ENCODE measurements at places on chromosomes 5 and 9. TPM values are rescaled to one million over a fixed set of nuclear protein-coding genes. Genes with fewer than 3 reads are reported as not detected.
A peak's percentile ranks its signal among the peaks of the same experiment; 100 is the strongest.

Gene PCDHB11
- polyA plus RNA-seq, result 3.0 TPM

Gene TEK
- 20.7 TPM for polyA plus RNA-seq

Gene EQTN
- polyA plus RNA-seq, result not detected

Gene UBE2QL1
- 1.9 TPM for polyA plus RNA-seq

Gene PIP5K1B
- 1.4 TPM for polyA plus RNA-seq

Gene RCL1
- polyA plus RNA-seq, result 14.7 TPM

DNA sequence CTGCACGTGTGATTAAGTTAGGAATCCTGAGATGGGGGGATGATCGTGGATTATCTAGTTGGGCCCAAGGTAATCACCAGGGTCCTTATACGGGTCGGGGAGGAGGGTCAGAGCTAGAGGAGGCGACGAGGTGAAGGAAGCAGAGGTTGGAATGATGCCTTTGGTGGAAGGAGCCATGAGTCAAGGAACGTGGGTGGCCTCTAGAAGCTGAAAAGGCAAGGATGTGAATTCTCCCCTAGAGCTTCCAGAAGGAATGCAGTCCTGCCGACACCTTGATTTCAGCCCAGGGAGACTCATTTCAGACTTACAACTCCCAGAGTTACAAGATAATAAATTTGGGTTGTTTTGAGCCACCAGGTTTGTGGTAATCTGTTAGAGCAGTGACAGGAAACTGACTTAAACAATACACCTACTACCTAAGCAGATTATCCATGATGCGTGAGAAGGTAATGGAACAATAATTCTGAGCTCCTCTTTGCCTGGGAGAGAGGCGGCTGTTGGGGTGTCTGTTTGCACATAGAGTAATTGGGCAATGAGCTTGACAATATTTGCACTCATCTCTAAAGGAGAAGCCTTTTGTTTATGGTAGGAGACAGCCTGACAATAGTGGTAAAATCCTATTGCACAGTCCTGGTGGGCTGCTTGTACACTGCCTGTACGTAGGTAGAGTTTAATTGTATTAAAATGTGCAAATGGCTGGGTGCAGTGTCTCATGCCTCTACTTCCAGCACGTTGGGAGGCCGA lies 129.3 kb upstream of the IER5L start:
- DNase-seq, result no peak

DNA sequence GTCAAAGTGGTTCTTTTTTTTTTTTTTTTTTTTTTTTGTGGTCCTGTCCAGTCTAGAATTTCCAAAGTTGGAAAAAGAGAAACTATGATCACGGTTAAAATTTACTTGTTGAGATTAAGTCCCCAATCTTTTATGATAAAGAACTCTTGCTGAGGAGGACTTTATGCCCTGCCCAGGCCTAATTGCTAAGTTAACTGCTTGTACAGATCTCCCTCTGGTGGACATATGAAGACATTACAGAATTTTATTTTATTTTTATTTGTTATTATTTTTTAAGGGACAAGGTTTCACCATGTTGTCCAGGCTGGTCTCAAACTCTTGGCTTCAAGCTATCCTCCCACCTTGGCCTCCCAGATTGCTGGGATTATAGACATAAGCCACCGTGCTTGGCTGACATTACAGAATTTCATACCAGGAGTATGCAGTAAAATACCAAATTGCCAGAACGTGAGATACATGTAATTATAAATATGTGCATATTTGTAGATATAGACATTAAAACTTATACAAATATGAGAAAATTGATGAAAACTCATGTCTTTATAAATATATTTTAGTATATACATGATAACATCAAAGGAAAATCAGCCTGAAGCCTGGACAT lies 91.2 kb downstream of the RFK start:
- DNase-seq, result peak; percentile 44

- DNase-seq, result peak; percentile 80
Observed at GRCh38 chr5:90356622-90357021, 52.9 kb downstream of the CETN3 start.

GRCh38 chr5:138461343-138462125 lies 3.7 kb upstream of the EGR1 start:
- DNase-seq, result peak; percentile 24

DNA sequence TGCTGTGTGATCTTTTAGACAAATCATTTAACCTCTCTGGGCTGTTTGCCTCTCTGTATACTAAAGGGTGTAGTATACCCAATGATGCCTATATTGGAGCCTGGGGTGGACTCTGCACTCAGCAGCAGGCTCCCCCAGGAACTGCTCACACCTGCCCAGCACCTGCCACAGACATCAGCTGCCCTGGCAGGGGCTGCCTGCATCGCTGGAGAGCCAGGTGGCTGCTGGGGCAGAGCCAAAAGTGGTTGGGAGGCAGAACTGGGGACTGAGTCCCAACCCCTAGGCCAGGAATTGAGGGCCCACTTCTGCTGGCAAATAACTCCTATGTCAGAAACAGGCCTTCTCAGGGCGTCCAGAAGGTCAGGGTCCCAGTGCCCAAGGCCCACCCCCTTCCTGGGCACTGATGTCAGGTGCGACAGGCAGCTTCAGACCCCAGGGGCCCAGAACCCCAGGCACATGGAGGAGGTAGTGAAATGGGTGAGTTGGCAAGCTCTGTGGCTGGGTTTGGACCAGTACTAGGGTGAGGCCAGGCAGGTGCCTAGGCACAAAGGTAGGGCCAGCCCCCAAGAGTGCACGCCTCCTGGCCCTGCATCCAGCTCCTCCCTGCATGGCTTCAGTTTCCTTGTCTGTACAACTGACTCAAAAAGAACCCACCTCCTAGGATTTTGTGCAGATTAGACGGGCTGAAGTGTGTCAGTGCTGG lies 5.8 kb downstream of the UNC5A start:
- DNase-seq, result no peak

- no peak for DNase-seq
Observed at GRCh38 chr5:135493406-135494180, 41.4 kb upstream of the TIFAB start.

- DNase-seq, result no peak
Observed at GRCh38 chr9:122814545-122814944, 13.8 kb downstream of the PDCL start.

GRCh38 chr5:125402787-125403186 lies 656.3 kb upstream of the ZNF608 start:
- DNase-seq, result no peak

GRCh38 chr9:12774861-12775678 lies at the start of gene LURAP1L:
LURAP1L (plus strand) TSS chr9:12775020; CDS start chr9:12775716, 696 bp downstream.
- DNase-seq, result peak; percentile 81

- DNase-seq, result peak; percentile 20
Observed at GRCh38 chr5:31770998-31771397, 132.1 kb downstream of the PDZD2 start.

DNA sequence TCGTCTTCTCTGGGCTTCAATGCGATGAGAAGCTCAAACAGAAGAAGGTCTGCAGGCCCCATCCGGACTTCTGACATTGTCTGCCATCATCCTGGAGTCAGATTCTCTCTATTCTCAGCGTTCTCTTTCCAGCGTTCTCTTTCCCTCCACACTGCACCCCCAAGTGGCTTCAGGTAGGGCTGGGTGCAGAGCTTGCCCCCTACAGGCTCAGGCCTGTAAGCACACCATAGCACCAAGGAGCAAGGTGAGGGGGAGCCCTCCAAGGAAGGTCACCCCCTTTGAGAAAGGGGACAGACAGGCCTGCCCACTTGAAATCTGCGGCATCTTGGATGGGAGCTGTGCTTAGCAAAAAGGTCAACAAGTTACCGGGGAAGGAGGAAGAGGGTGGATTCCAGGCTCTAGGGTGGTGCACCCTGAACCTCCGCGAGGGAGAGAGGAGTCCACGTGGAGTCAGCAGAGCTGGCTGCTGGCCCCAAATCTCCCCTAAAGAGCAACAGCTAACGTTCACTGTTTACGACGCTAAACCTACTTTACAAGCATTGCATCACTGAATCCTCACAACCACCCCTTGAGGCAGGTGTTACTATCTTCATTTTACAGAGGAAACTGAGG lies 27.5 kb downstream of the GPX3 start:
- peak; percentile 47 for DNase-seq

- DNase-seq, result peak; percentile 24
Observed at GRCh38 chr9:130336027-130336610, 70.6 kb downstream of the HMCN2 start.

DNA sequence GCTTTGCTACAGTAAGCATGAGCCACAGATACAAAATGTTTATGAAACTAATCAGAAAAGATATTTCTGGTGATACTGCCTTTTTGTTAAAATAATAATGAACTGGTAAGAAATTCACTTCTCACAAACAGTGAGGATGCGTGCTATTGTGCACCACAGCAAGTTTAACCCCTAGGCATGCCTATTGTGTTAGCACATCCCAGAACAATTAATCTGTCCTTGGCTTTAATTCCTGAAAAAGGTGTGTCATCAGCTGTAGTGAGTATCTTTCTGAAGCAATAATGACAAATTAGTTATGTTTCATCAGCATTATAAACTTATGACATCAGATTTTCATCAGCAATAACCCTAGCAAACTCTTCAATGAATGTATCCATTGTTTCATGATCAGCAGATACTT lies 1307.2 kb downstream of the EFNA5 start:
- DNase-seq, result no peak
